ENCODE measurements at places on chromosomes 1 and 21.
A peak's percentile ranks its signal among the peaks of the same experiment; 100 is the strongest.

DNA sequence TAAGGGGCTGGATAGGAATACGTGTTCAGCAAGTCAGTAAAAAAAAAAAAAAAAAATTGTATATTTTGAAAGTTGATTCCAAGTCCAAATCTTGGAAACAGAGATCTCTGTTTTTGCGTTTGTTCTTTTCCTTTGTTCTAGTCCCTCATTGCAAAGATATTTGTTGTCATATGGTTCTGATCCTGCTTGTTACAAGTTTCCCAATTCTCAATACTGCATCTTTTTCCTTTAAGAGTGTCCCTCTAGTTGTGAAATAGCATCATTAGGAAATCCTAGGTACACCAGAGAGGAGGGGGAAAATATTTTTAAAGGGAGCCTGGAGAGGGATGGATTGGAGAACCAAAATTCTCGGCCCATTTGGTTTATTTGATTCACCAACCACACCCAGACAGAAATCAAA, 152.2 kb upstream of the C1orf105 start:
- no peak for DNase-seq

GRCh38 chr1:26953374-26953773, 6.9 kb downstream of the KDF1 start:
- DNase-seq: no peak

DNA sequence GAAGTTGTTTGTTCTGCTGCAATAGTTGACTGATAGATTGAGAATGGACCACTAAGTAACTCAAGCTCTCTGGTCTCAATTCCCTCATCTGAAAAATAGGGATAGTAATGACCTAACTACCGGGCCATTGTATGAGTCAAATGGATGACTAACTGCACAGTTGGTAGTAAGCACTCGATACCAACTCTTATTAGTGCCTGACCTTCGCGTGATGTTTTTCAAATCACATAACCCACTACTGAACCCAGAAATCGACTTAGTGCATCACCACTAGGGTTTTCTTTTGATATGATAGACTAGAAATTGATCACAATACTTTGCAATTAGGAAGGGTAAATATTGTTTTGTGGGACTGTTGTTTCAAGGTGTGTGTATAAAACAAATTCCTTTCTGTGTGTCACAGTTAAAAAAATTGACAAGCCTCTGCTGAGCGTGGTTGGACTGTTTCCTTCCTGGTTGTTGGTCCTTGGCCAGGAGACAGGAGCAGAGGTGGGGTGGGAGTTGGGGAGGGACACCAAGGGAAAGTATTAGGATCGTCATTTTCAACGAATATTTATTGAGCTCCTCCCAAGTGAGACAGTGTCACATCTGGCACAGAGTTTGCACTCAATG, 54.0 kb upstream of the LRP8 start:
- DNase-seq: no peak

- DNase-seq: no peak
Measured at GRCh38 chr1:6489799-6490180, 1.7 kb downstream of the PLEKHG5 start.

- no peak for DNase-seq
Measured at GRCh38 chr1:94926126-94926914, 590 bp downstream of the CNN3 start.

DNA sequence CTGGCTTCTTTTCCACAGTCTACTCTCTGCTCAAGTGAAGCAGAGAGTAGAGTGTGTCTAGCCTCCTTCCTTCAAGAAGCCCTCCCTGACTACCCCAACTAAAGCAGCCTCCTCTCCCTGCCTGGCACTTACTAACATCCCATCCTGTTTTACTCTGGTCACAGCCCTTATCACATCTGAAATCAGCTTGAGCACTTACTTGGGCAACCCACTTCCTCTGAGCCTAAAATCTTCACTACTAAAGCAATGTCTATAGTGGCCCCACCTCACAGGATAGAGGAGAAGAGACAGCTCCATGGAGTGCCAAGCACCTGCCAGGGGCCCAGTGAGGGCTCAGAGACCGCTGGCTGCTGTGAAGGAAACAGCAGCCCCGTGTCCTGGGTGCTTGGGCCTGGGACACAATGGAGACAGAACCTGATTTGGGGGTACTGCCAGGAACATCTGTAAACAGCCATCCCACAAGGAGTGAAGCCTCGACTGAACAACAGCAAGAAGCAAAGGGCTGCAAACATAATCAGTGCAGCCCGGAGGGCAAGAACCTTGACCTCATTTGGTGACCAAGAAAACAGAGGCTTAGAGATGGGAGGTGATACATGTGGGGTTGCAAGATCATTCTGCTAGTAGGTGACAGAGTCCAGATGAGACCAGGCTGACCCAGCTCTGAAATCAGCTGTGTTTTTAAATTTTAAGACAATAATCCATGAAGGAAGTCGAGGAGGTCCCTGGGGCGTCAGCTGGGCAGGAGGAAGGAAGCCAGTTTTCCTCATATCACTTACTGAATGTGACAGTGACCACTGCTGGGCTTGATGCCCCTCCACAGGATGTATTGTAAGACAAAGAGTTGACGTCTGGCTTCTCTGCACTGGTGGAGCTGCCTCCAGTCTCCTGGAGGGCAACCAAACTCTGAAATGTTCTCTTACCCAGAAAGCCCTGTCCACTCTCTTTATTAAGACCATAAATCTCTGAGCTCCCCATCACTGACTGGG, 710.6 kb downstream of the MATN1 start:
- no peak for DNase-seq

GRCh38 chr1:47561523-47562007, 123.7 kb downstream of the FOXD2 start:
- DNase-seq: no peak

DNA sequence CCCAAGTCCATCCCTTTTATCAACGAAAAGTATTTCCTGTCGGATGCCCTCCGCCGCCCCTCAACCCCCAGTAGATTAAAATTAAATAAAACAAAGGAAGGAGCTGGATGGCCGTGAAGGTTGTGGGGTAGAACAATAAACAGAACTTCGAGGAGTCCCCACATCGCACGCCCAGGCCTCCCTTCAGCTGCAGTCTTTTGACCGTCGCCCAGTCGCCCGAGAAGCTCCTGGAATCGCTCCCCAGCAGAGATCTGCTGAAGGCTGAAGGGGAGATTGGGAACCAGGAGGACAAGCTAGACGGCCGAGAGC, 905 bp downstream of the BARHL2 start:
- no peak for DNase-seq

- DNase-seq: no peak
Measured at GRCh38 chr1:170776252-170776651, 112.3 kb downstream of the PRRX1 start.

- no peak for DNase-seq
Measured at GRCh38 chr1:26539722-26540121, 10.2 kb downstream of the RPS6KA1 start.

GRCh38 chr1:183778568-183779433, 26.1 kb upstream of the RGL1 start:
- no peak for DNase-seq

DNA sequence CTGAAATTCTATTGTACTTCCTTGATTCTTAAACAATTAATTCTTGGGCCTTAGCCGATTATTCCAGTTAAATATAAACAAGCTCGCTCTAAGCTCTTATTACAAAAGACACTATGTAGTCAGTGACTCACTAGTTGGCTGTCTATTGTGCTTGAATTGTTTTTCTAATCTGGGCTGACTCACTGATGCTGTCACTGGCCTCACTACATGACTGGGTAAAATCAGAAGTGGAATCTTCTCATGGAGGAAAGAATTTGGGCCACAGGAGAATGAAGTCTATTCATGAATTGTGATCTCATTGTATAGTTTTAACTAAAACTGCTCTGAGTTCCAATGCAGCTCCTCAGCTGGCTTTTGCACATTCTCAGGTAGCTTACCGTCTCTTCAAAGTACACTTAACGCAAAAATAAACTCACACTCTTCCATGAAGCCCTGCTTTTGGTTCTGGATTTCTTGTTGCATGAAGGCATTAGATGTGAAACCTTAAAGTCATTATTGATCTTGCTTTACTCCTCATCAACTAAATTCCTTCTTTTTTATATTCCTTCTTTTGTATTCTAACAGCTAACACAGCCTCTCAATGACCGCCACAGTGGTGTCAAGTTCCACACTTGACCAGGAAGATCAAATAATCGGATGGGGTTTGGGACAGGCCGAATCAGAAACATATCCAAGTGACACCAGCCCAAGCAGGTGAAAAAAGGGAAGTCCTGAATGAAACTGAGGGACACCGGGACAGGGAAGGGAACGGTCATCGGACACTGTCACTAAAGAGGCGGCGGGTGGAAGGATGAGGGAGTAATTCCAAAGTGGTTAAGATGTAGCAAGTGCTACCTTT, 80.9 kb upstream of the LBR start:
- peak; percentile 33 for DNase-seq

DNA sequence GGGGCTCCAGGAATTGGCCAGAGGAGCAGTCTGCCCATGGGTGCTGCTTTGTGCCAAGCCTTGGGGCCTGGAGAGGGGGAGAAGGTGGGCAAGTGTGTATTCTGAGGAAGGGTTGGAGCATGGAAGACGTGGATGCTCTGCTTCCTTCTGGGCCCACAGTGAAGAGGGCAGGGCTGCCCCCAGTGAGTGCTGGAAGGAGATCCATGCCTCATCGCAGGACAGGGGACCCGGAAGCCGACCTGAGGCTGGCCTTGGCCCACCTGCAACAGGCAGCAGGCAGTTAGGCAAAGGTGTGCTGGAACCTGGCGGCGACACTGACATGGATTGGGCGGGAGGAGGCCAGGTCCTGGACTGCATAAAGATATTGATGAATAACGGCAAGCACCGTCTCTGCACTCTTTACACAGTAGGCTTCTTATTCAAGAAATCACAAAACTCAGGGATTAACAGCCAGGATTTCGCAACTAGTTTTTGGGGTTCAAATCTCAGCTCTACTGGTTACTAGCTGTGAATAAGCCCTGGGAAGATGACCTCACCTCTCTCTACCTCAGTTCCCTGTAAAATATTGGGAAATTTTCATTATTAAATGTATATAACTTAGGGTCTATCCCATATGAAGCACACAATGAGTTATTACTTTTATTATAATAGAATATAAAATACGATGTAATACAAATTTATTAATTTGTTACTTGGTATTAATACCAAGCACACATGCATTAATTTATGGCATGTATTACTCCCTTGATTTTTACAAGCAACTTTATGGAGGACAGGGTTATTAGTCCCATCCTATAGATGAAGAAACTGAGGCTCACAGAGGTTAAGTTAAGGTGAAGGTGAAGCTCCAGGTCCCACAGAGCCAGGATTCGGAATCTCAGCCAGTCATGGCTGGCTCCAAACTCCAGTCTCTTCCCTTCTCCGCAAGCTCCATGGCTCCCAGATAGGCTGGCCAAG, 62.3 kb downstream of the DHRS3 start:
- no peak for DNase-seq

DNA sequence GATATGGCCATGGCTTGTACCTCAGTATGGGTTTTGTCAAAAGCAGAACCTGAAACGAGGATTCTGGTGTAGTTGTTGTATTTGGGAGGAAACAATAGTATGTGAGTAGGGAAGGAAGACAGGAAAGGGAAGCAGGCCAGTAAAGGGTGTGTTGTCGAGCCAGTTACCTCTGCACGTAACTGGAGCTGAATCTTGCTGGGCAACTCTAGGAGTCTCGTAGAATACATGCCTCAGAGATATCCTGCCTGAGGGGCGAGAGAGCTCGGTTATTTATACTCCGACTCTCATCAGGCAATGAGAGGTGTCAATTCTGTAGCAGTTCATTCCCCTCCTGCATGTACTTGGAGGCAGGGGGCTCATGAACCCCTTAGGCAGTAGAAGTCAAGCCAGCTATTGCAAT, 45.9 kb upstream of the KIF26B start:
- no peak for DNase-seq

GRCh38 chr1:239558991-239559390, 172.6 kb downstream of the CHRM3 start:
- no peak for DNase-seq

- no peak for DNase-seq
Measured at GRCh38 chr1:169809370-169810095, 14.8 kb upstream of the METTL18 start.

DNA sequence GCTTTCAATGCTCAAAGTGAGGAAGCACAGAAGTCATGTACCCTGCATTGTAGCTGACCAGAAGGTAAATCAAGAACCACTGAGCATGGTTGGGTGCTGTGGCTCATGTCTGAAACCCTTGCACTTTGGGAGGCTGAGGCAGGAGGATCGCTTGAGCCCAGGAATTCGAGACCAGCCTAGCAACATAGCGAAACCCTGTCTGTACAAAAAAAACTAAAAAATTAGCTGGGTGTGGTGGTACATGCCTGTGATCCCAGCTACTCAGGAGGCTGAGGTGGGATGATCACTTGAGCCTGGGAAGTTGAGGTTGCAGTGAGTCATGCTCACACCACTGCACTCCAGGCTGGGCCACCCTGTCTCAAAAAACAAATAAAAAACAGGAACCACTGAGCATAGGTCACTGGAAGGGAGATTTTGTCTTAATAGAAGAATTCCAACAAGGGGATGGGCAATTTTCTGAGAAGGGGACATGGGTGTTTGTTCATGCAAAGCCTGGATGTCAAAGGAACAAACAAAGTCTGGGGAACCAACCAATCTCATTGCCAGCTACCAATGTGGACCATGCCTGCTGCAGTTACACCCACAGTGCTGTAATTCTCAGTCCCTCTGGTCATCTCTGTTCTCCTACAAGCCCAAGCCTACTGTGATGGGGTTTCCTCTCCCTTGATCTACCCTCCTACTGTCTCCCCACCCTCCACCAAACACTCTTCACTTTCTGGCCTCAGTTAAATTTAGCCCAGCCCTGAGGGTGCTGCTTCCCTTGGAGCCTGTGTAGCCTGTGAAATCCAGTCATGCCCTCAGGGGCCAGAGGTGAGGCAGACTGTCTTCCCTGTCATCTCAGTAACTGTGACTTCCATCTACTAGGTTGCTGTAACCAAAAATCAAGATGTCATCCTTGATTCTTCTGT, 47.9 kb downstream of the ELF3 start:
- no peak for DNase-seq

GRCh38 chr1:26727476-26727875, 31.7 kb downstream of the ARID1A start:
- no peak for DNase-seq

- DNase-seq: no peak
Measured at GRCh38 chr21:40563900-40564299, 283.1 kb downstream of the DSCAM start.

- DNase-seq: no peak
Measured at GRCh38 chr1:226845624-226846023, 24.8 kb upstream of the PSEN2 start.

GRCh38 chr1:147605591-147605990, 64.3 kb downstream of the BCL9 start:
- no peak for DNase-seq

All from thoracic aorta (tissue), 2 donors.